ENCODE measurements at places on chromosomes 3 and 15.

DNA sequence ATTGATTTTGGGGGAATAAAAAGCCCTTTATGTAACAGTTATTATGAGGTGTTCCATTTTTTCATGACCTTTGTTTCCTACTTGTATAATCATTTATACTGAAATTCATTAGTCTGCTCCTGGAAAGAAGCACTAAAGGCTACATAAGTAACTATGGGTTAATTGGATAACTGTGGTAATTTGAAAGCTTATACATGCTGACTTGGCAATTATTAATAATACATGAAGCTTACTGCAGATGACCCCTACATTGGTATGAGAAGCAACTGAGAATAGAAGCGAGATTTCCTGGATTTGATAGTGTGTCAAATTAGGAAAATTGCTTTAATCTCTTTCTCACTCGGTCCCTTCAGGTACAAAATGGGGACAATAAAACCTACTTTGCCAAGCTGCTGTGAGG lies 658.0 kb downstream of the ROBO1 start:
- DNase-seq: no peak

DNA sequence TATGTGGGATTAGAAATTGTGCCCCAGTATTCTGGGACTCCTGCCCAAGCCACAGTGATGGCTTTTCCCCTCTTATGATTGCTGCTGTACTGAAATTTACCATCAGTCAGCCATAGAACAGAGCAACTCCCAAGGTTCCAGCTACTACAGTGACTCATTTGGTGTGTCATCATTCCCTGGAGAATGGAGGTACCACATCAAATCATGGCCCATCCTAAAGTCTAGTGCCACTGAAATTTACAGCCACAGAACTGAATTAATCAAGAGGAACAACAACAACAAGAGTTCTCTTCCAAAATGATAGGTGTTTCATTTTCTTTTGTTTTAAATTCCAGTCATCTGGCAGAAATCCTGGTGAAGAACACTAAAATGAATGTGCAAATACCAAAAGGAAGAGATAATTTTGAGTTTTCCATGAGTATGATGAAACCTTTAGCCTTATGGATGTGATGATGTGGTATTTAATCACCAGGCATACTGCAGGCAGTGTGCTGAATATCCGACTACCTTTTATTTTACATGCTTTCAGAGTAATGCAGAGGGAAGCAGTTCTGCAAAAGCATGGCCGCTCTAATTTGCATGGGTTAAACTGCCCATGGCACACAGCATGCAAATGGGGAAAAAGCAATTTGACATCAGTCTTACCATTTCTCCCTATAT lies 75.6 kb upstream of the SLC2A2 start:
- no peak for DNase-seq

GRCh38 chr15:60582370-60583036 lies 103.6 kb upstream of the ICE2 start:
- DNase-seq: no peak

DNA sequence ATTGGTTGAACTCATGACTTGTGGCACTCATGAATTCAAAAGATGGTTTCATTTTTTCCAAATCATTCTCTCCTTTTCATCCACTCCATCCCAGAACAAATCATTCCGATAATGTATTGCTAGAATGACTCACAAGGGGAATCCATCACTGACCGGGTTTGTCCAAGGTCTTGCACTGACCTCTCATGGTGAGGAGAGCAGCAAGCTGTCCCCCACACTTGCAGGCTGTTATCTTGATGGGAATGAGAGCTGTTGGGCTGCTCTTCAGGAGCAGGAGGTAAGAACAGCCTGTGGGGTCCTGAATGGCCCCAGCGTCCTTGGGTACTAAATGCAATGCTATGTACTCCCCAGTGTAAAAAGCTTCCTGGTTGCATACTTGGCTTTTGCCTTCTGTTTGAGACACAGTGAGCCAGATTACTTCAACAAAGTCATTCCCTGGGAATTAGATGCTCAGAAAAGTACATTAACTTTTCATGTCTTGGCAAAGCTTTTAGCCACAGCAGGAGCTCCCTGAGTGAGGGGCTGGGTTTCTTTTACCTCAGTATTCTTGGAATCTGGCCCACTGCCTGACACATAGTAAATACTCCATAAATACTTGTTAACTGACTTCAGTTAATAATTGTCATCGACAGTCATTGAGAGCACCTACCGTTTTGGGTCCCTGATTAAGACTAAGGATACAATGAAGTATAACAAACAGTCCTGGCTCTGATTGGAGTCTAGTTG lies 24.1 kb downstream of the CCNL1 start:
- no peak for DNase-seq

DNA sequence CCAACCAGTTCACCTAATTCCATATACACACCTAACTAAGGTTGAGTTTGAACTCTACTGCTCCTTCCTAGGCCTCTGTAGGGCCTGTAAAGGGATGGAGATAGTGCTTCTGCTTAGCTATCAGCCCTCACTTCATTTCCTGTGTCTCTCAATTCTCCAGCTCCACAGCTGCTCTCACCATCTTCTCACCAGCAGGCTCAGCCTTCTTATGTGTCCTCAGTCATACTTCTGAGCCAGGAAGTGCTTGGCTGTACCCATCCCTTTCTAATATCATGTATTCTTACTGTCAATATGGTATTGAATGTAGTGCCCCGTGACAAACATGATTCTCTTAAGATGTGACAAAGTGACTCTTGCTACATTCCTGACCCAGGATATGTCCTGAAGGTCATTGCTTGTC lies 116.9 kb downstream of the SLC9A9 start:
- DNase-seq: no peak

- DNase-seq: peak; percentile 73
Measured at GRCh38 chr3:151135541-151136337, 50.3 kb downstream of the MED12L start.

DNA sequence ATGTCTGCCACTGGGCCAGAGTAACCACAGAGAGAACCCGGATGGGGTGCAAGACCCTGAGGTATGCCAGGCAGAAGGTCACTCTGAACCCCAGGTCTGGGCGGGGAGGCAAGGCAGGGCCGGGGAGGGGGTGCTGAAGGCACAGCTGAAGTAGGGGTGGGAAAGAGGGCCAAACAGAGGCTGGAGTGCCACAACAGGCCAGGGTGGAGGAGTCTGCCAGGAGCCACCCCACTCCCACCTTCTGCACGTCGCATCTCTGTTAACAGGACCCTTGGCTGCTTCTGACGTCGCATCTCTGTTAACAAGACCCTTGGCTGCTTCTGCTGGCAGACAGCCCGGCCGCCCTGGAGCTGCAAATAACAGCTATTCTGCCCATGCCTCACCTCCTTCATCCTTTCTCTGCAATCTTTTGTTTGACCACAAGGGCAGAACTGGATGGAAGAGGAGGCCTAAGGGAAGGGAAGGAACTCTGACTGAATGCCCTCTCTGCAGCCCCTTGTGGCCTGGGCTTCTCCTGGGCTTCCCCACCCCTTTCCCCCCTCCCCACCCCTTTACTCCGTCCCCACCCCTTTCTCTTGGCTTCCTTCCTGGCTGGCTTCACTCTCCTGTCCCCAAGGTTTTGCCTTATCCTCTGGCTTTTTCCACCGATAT lies 20.6 kb upstream of the FBLN2 start:
- no peak for DNase-seq

DNA sequence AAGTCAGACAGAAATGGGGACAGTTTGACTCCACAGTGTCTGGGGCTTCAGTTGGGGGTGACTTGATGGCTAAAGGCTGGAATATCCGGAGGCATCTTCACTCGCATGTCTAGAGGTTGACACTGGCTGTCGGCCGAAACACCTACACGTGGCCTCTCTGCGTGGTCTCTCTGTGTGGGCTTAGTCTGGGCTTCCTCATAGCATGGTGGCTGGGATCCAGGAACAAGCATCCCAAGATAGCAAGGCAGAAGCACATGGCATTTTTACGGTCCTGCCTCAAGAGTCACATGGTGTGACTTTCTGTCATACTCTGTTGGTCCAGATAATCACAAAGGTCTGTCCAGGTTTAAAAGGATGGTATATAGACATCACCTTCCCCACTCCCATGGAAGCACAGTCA lies 34.5 kb downstream of the MAGI1 start:
- no peak for DNase-seq

DNA sequence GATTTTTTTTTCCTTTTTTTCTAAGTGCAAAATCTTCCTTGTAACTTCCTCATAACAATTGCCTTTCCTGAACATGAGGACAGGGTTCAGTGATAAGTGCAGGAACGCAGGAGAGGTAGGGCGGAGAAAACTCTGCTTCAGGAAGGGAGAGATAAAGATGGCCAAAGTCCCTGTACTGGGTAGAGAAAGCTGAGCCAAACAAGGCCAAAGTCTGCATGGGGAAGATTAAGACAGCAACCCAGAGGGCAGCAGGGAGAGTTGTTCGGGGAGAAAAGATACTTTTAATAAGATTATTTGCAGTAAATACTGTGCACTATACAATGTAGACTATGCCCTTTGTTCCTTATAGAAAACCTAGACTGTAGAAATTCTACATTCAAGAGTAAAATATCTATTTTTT lies 55.4 kb upstream of the LRRFIP2 start:
- DNase-seq: no peak

Data from activated CD8-positive, alpha-beta memory T cell treated with anti-CD3 and anti-CD28 coated beads, Interleukin-2, amount 50 U/mL, for 48 hours (primary cell).